ENCODE measurements at places on chromosomes 11 and 22.

GRCh38 chr11:27963370-27963769 is 144.6 kb downstream of the KIF18A start:
- no peak for DNase-seq

- no peak for DNase-seq
Observed at GRCh38 chr11:48040830-48041444, 60.6 kb downstream of the PTPRJ start.

- DNase-seq: peak; percentile 59
Observed at GRCh38 chr11:29333993-29334775, 682.6 kb downstream of the KCNA4 start.

DNA sequence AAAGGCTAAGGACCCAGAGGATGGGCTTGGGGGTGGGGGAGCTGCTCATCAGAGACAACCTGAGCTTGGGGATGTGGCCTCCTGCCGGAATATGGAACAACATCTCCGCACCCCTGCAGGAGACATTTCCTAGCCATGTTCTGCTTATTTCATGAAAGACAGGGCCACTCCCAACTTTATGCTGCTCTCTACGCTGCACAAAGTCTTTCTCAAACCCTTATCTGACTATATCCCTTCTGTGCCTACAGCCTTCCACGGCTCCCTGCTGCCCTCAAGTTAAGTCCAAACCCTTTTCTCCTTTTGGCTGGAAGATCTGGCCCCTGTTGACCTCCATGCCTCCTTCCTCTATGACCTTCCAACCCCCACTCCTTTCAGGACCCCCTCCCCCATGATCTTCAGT is 562.0 kb downstream of the MN1 start:
- no peak for DNase-seq

DNA sequence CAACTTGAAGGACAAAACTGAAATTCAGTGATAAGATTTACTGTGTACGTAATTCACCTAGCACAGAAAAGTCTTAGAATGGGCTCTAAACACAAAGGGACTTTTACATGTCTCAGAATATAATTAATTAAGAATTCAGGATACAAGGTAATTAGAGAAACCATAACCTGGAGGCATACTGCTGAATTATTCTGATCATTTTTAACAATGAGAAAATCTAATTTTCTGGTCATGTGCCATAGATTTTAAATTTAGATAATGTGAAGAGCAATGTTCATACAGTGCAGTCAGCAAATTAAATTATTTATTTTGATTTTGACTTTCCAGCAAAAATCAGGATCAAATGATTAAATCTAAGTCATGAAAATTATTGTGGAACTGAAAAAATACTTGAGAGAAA is 67.0 kb upstream of the MTNR1B start:
- no peak for DNase-seq

GRCh38 chr11:2883979-2884815 is 1.4 kb downstream of the CDKN1C start:
- no peak for DNase-seq

DNA sequence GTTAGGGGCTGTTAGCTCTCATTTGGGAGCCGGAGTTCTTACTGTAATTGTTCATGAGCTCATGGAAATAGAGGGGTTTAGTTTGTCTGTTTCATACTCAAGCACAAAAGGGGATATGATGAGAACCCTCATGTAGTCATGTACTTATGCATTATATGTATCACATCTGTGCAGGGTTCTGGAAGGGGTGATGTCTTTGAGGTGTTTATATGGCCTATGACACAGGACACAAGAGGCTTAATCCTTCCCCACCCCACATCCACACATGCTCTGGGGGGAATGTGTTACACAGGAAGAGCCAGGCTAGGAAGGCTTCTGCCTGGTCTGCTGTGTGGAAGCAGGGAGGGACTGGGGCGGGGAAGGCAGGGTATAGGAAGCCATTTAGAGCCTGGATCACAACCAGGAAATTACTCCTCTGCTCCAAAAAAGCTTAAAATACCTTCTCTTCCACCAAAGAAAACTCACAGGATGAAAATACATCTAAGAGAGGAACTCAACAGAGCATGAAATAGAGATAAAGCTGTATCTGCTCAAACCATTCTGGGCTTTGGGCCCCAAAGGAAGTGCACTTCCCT is 316.1 kb downstream of the TMEM135 start:
- no peak for DNase-seq

Data from NAMALWA (cell line).